Nephron progenitor cell (in vitro differentiated cells): ENCODE measurements at places on chromosomes 1 and 21.
A peak's percentile ranks its signal among the peaks of the same experiment; 100 is the strongest.

- no peak for DNase-seq
These were observed 54.5 kb downstream of the ATP1B1 start for GRCh38 chr1:169160845-169161495.

- DNase-seq = no peak
These were observed 90.1 kb downstream of the UCHL5 start for GRCh38 chr1:192969091-192969490.

GRCh38 chr1:228317411-228317828, 89.2 kb downstream of the TRIM11 start:
- no peak for DNase-seq

DNA sequence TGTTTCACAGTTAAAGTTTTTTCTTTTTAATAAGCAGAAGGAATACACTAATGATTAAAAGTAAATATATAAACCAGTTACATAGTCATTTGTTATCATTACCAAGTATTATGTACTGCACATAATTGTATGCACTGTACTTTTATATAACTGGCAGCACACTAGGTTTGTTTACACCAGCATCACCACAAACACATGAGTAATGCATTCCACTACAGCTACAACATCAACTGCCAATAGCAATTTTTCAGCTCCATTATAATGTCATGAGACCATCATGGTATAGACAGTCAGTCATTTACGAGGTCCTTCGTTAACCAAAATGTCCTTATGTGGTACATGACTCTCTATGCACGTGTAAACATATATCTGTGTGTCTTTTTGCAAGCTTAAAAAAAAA, 35.2 kb downstream of the SCYL3 start:
- DNase-seq = no peak

DNA sequence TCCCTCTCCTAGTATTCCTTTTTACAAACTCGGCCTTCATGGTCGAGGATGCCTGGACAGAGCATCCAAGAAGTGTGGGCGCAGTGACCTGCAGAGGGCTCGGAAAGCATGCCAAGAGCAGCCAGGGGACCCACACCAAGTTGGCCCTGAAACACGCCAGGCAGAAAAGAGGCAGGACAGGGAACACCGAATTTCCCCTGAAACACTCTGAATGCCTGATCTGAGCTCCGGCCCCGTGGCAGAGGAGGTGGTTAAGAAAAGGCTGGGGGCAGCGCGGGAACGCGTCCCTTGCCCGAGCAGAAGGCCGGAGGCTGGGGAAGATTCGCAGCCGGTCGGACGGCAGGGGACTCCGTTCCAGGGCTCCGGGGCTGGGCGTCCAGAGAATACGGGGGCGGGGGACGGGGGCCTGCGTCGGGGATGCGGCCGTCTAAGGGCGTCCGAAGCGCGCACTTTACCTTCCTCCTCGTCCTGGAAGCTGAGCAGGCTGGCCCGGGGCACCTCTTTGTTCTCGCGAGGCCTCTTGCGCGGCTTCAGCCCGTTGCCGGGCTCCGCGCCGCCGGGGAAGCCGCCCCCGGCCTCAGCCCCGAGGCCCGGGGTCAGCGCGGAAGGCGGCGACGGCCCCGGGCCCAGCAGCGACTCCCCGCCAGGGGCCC, 558 bp downstream of the PAXBP1 start:
- DNase-seq = peak; percentile 57

GRCh38 chr1:25035523-25036116, 105.5 kb upstream of the RUNX3 start:
- DNase-seq = no peak

DNA sequence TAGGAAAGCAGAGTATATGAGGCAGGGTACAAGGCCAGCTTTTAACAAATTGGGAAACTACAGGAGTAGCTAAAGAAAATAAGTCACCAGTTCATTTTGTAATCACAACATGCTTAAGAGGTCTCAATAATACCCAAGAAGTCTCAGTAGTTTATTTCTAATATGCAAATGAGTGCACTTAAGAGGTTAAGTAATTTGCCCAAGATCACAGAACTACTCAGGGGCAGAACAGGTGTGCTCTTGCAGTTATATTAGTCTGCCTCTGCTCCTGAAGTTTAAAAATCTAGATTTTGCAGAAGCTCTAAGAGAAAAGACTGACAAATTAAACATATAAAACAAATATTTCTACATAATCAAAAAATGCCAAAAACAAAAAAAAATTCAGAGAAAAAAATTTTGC, 6.9 kb downstream of the EPS15 start:
- no peak for DNase-seq

DNA sequence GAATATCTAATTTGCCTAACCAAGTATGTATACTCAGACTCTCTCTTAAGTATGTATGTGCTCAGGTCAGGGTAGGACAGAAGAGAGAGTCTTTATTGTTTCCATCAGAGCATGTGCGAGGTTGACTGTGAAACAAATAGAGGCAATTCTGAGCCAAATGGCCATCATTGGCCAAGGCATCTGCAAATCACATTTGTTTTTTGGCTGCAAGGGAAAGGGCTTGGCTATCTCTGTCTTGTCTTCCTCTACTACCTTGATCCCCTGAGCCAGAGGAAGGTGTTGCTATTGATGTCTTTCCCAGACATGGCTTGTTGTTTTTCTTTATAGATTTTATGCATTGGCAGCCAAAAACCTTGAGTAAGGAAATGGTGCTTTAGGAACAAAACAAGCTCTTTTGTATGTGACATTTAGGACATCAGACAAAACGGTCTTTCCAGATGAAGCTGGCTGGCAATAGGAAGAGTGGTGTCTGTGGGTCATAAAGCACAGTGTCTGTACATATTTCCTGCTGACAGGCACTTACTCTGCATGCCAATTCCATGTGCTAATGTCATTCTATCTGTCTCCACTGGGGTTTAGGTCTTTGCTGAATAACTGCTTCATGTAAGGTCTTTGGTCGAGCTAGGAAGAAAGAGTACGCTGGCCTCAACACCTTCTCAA, 163.3 kb downstream of the BRINP2 start:
- DNase-seq = no peak

DNA sequence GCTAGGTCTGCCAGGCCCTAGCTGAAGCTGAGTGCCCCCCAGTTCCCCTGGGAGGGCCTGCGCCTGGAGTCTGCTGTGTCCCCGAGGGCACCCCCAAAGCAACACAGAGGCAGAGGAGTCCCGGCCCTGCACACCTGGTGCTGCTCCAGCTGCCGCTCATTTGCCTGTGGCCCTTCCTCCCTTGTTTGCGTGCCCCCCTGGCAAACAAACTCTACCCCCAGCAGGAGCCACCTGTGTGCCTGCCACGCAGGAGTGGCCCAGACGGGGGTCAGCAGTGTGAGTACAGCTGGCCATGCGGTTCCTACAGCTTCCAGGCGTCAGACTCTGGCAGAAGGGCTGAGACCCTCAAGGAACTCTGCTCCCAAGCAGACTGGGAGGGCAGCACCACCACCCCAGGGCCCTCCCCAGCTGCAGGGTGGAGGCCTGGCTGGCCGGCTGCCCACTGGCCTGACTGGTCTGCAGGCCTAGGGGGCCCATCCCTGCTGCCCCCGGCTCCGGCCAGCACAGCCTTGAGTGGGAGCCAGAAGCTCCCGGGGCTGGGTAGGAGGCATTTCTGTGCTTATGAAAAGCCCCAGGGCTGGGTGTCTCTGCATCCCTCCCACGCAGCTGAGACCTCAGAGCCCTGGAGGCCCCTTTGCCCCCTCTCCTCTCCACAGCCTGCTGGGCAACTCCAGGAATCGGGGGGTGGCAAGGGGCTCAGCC, 563 bp upstream of the TAS1R3 start:
- DNase-seq = no peak

- no peak for DNase-seq
These were observed 28.3 kb upstream of the LY9 start for GRCh38 chr1:160767395-160768294.

DNA sequence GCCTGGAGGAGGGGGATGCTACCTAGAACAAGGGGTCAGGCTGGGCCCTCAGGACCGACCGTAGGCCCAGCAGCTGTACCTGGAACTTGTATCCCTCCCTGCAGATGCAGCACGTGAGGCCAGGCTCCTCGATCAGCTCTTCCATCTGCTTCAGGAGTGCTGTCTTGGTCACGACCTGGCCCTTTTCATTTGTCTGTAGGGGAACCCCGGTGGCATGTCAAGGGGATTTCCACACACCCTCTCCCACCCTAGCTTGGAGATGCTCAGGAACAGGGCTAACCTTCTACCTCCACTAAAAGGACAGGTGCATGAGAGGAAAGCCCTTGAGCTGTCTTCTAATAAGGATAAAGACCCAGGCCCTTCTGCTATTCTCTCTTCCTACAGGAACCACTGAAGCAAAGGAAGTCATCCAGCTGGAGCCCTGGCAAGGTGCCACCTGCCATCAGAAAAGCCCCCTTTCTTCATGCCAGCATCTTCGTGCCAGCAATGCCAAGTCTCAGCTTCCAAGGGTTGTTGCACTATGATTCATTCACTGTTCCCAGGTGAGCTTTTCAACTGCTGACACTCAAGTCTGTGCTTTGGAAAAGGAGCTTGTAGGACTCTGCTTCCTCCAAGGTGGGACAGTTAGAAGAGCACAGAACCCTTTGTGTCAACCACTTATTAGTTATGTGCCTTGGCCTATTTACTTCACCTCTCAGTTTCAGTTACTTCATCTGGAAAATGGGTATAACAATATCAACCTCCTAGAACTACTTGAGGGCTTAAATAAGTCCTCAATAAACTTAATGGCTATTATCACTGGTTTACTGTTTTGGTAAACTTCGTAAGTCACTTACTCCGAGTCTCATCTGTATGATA, 122.1 kb downstream of the UBR4 start:
- no peak for DNase-seq

- no peak for DNase-seq
These were observed 75.2 kb downstream of the MPZL1 start for GRCh38 chr1:167797015-167797414.

GRCh38 chr1:29444081-29444715, 207.9 kb downstream of the PTPRU start:
- no peak for DNase-seq

- no peak for DNase-seq
These were observed 151.9 kb downstream of the CASZ1 start for GRCh38 chr1:10644307-10645128.

GRCh38 chr1:30322859-30323257, 400.5 kb downstream of the MATN1 start:
- DNase-seq = no peak

- DNase-seq = no peak
These were observed 534 bp downstream of the DNAJC28 start for GRCh38 chr21:33490991-33491372.

- DNase-seq = no peak
These were observed 31.9 kb downstream of the UMODL1 start for GRCh38 chr21:42102991-42103390.

GRCh38 chr1:236214761-236215160, 67.0 kb downstream of the ERO1B start:
- DNase-seq = no peak
